ENCODE measurements at places on chromosomes 3 and 15. TPM values are rescaled to one million over a fixed set of nuclear protein-coding genes. Genes with fewer than 3 reads are reported as not detected.

- no peaks in the 10 kb centered on the region for H3K27me3 ChIP-seq
- DNase-seq: no peak
- H3K36me3 ChIP-seq: peaks cover 64% of the 10 kb centered on the region
- no peak overlapping the region for H3K4me3 ChIP-seq
- H3K27ac ChIP-seq: peak overlapping the region; percentile 21
These were observed 34.7 kb downstream of the ANXA2 start for GRCh38 chr15:60363087-60363549.

- H3K27ac ChIP-seq: no peak overlapping the region
- H3K4me1 ChIP-seq: peaks cover 2% of the 10 kb centered on the region
- peaks cover 3% of the 10 kb centered on the region for H3K27me3 ChIP-seq
- DNase-seq: no peak
- H3K4me3 ChIP-seq: no peak overlapping the region
- H3K36me3 ChIP-seq: no peaks in the 10 kb centered on the region
These were observed 97.7 kb upstream of the WNT5A start for GRCh38 chr3:55584716-55585368.

- no peak overlapping the region for H3K27ac ChIP-seq
- no peak for DNase-seq
- H3K27me3 ChIP-seq: no peaks in the 10 kb centered on the region
- H3K36me3 ChIP-seq: no peaks in the 10 kb centered on the region
These were observed 773.2 kb downstream of the OTOL1 start for GRCh38 chr3:162269636-162270458.

- DNase-seq: no peak
- peaks cover 3% of the 10 kb centered on the region for H3K4me1 ChIP-seq
- no peak overlapping the region for H3K27ac ChIP-seq
- no peaks in the 10 kb centered on the region for H3K27me3 ChIP-seq
- no peaks in the 10 kb centered on the region for H3K36me3 ChIP-seq
- no peak overlapping the region for H3K4me3 ChIP-seq
These were observed 3.6 kb downstream of the RTP2 start for GRCh38 chr3:187698499-187699399.

- DNase-seq: no peak
- H3K27me3 ChIP-seq: no peaks in the 10 kb centered on the region
- no peak overlapping the region for H3K4me3 ChIP-seq
- H3K4me1 ChIP-seq: no peaks in the 10 kb centered on the region
- no peaks in the 10 kb centered on the region for H3K36me3 ChIP-seq
- H3K27ac ChIP-seq: no peak overlapping the region
These were observed 24.3 kb downstream of the NDUFAF1 start for GRCh38 chr15:41377978-41378377.

DNA sequence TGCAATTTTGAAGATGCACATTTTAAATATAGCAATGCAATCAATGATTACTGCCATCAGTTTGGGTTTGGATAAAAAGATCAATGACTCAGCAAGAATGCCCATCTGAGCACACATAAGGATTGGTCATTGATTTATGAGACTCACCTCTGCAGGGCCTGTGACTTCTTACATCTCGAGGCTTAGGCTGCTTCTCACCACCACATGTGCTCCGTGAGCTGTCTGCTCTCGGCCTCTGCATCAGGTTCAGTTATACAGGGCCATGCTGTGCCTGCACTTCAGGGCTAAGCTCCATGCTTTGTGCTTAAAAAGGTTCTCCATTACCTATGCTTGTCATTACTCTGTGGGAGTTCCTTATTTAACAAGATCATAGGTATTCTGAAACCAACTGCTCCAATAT is 887.5 kb downstream of the DIPK2A start:
- no peaks in the 10 kb centered on the region for H3K4me1 ChIP-seq
- no peak overlapping the region for H3K4me3 ChIP-seq
- no peak for DNase-seq
- H3K36me3 ChIP-seq: no peaks in the 10 kb centered on the region

DNA sequence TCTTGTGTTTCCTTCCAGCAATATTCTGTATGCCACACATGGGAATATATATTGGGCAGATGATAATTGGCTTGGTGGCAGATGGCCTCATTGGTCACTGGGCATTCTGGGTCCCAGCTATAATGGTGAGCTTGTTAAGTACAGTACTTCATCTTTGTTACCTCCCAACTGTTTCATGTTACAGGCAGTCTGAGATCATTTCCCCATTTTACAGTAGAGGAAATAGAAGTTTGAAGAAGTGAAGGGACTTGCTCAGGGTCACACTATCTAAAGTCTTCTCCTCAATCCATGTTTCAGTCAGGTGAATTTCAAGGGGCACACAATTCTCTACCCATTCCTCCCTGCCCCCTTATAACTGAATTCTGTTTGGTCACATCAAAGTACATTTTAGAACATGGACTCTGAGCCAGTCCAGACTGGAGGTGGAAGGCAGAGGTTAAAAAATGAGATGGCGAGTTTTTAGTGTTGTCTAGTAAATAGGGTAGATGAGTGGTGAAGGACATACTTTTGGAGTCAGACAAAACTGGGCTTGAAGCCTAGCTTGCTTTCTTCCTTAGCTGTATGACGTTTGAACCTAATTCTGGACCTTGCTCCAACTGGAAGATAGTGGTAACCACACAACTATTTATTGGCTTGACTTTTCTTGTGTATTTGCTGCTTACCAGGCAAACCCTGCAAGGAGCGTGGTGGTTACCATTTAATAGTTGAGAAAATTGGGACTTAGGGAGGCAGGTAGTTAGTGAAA is 2.5 kb downstream of the EEFSEC start:
- no peak overlapping the region for H3K4me3 ChIP-seq
- peaks cover 12% of the 10 kb centered on the region for H3K4me1 ChIP-seq
- H3K27me3 ChIP-seq: no peaks in the 10 kb centered on the region
- H3K36me3 ChIP-seq: peaks cover 10% of the 10 kb centered on the region
- no peak for DNase-seq

GRCh38 chr3:10599017-10599416 is 93.6 kb upstream of the ATP2B2 start:
- H3K4me1 ChIP-seq: no peaks in the 10 kb centered on the region
- no peak for DNase-seq
- no peaks in the 10 kb centered on the region for H3K36me3 ChIP-seq
- no peak overlapping the region for H3K27ac ChIP-seq

DNA sequence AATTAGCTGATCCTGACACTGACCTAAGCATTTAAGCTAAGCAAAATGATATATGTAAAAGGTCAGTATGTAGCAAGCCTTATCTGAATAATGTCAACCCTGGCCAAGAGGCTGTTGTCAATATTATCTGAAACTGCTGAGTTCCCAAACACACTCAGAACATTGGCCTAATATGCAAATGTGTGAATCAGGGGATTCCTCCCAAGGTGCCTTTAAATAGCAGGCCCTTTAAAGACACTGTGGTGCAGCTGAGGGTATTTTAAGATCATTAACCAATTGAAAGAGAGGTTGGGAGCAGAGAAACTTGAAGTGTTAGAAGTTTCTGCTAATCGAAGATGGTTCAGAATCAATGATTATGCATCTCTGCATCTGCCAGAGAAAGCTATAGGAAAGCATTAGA is 207.0 kb downstream of the NTRK3 start:
- no peak overlapping the region for H3K4me3 ChIP-seq
- no peaks in the 10 kb centered on the region for H3K27me3 ChIP-seq

Gene PLA2G4E
- total RNA-seq: 47.9 TPM

DNA sequence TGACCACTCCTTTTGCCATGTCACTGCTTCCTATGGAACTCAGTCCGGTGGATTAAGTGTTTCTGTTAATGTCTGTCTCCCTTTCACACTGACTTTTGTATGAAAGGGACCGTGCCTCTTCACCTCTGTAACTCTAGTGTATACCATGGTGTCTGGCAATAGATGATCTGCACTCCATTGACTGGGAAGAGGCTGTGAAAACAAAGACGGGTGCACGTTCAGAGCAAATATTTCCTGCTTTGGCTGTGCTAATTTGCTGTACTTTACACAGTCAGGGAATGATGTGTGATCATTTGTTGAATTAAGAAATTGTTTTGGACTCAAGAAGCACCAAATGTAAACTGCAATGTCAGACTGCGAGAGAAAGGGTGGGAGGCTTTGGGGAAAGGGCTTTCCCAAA is 315.2 kb downstream of the RORA start:
- H3K27me3 ChIP-seq: no peaks in the 10 kb centered on the region
- no peaks in the 10 kb centered on the region for H3K36me3 ChIP-seq
- H3K27ac ChIP-seq: peak overlapping the region; percentile 11
- H3K4me3 ChIP-seq: no peak overlapping the region
- peaks cover 41% of the 10 kb centered on the region for H3K4me1 ChIP-seq
- no peak for DNase-seq

GRCh38 chr3:159586571-159587202 is 401.9 kb upstream of the IL12A start:
- H3K36me3 ChIP-seq: no peaks in the 10 kb centered on the region
- H3K27me3 ChIP-seq: no peaks in the 10 kb centered on the region
- no peak overlapping the region for H3K4me3 ChIP-seq
- H3K27ac ChIP-seq: no peak overlapping the region

DNA sequence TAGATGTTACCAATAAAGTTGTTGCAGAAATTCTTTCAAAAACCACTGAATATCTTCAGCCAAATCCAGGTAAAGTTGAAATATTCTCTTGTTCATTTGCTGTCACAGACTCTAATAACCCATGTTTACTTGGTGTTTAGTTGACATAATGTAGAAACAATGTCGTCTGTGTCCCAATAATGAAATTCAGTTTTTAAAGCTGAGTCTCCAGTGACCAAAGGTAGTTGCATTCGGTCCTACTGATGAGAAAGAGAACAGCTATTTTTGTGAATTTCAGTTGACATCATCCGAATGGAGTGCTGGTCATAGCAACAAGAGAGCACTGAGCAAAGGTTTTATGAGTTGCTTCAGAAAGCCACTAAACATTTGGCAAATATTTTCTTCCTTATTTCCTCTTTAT is 88.8 kb upstream of the ADAMTSL3 start:
- no peaks in the 10 kb centered on the region for H3K36me3 ChIP-seq
- H3K27ac ChIP-seq: no peak overlapping the region
- H3K4me1 ChIP-seq: no peaks in the 10 kb centered on the region

DNA sequence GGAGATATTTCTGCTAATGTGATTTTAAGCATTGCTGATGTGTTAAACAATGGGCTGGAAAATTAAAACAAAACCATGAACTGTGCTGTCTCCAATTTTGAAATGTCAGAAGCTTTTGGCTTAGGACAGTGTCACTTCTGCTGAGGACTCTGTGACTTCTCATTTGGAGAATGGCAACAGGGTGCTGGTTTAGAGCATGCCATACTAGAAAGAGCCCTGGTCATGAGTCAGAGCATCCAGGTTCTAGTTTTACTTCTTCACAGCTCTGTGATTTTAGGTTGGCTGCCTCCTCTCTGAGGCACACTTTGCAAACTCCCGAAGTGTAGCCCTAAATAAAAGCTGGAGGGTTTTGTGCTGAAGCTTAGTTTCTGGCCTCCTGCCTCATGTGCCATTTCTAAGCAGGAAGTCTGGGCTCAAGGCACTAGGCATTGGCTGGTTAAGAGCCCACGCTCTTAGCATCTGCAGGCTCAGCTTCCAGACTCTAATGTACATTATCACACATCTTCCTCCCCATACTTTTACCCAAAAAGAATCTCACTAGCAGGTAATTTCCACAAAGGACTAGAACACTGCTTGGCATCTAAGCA is 193.8 kb downstream of the CNTN3 start:
- H3K4me3 ChIP-seq: no peak overlapping the region
- no peaks in the 10 kb centered on the region for H3K36me3 ChIP-seq
- no peaks in the 10 kb centered on the region for H3K27me3 ChIP-seq
- no peak for DNase-seq

DNA sequence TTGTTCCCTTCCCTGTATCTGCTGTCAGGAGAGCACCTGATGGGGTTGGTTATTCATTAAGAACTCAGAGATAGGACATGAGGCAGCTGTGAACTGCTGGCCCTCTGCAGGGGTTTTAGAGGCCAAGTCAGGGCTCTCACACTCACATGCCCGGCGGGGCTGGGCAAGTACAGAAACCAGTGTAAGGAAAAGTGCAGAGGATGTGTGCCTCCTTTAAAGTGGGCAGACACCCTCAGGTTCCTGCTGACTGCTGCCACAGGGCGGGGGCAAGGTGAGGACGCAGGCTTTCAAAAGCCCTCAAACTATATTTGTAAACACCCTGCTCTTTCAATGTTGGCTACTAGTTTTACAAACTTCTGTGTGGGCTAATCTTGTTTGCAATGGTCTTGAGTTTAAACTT is 22.4 kb downstream of the CXCR6 start:
- peaks cover 4% of the 10 kb centered on the region for H3K4me1 ChIP-seq
- no peaks in the 10 kb centered on the region for H3K27me3 ChIP-seq

DNA sequence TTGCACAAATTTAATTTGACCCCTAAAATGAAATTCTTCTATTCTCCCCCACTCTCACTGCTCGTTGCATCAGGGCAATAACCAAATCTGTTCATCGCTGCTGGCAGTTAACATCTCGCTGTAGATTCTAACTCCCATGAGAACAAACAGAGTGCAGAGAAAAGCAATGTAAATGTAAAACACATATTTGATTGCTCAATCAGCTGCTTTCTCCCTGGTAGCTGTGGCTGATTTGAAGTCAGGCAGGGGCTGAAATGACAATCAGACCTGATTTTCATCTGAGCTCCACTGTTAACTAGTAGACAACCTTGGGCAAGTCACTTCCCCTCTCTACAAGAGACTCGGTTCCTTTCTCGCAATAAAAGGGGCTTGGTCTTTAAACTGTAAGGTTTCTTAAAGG is 119.8 kb upstream of the CPNE4 start:
- no peak for DNase-seq
- no peaks in the 10 kb centered on the region for H3K36me3 ChIP-seq
- H3K4me3 ChIP-seq: no peak overlapping the region
- H3K27ac ChIP-seq: no peak overlapping the region
- no peaks in the 10 kb centered on the region for H3K4me1 ChIP-seq
- H3K27me3 ChIP-seq: no peaks in the 10 kb centered on the region

- H3K27me3 ChIP-seq: no peaks in the 10 kb centered on the region
- DNase-seq: no peak
- H3K36me3 ChIP-seq: no peaks in the 10 kb centered on the region
These were observed 47.5 kb upstream of the SLC9A9 start for GRCh38 chr3:143895805-143896204.

- no peaks in the 10 kb centered on the region for H3K36me3 ChIP-seq
- no peak overlapping the region for H3K27ac ChIP-seq
- no peaks in the 10 kb centered on the region for H3K27me3 ChIP-seq
- H3K4me1 ChIP-seq: no peaks in the 10 kb centered on the region
These were observed 363.9 kb upstream of the SUCLG2 start for GRCh38 chr3:68018275-68018674.

Gene STAC
- 0.49 TPM for total RNA-seq

DNA sequence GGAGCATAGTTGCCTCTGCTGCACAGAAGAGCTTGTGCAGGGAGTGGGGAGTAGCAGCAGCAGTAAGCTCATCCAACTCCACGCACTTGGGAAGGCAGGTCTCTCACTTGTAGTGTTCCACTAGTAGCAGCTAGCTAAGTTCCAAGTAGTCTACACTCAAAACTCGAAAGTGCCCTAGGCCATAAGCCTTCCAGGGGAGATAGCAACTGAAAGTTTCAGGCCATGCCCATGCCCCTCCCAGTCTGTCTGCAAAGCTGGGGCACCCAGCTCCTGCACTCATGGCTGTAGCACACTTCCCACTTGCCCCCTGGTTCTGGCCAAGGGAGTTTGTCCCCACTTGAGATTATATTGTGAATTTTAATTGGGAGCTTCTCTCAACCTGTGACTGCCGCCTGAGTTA is 57.5 kb downstream of the MFSD1 start:
- DNase-seq: no peak
- H3K4me1 ChIP-seq: no peaks in the 10 kb centered on the region
- no peak overlapping the region for H3K4me3 ChIP-seq
- H3K36me3 ChIP-seq: no peaks in the 10 kb centered on the region
- no peaks in the 10 kb centered on the region for H3K27me3 ChIP-seq
- no peak overlapping the region for H3K27ac ChIP-seq

Gene TMCO5A
- total RNA-seq: not detected

- H3K4me3 ChIP-seq: no peak overlapping the region
- DNase-seq: no peak
- no peaks in the 10 kb centered on the region for H3K36me3 ChIP-seq
- H3K27me3 ChIP-seq: no peaks in the 10 kb centered on the region
- H3K27ac ChIP-seq: no peak overlapping the region
These were observed 143.0 kb downstream of the TNIK start for GRCh38 chr3:171317171-171317570.

Measured in suprapubic skin (tissue), 4 donors.